ENCODE measurements at places on chromosomes 6 and 20. TPM values are rescaled to one million over a fixed set of nuclear protein-coding genes. Genes with fewer than 3 reads are reported as not detected.

GRCh38 chr20:62563561-62563960 is 78.7 kb upstream of the SLCO4A1 start:
- peaks cover 12% of the 10 kb centered on the region for H3K27me3 ChIP-seq
- DNase-seq = no peak
- no peaks in the 10 kb centered on the region for H3K4me1 ChIP-seq

- no peaks in the 10 kb centered on the region for H3K36me3 ChIP-seq
- no peaks in the 10 kb centered on the region for H3K27me3 ChIP-seq
- no peak overlapping the region for H3K4me3 ChIP-seq
- peaks cover 20% of the 10 kb centered on the region for H3K4me1 ChIP-seq
- no peak overlapping the region for H3K27ac ChIP-seq
- no peak for DNase-seq
These were observed 60.1 kb downstream of the SESN1 start for GRCh38 chr6:109034526-109034925.

- peaks cover 11% of the 10 kb centered on the region for H3K27me3 ChIP-seq
- H3K4me1 ChIP-seq = peaks cover 16% of the 10 kb centered on the region
- DNase-seq = no peak
- H3K27ac ChIP-seq = no peak overlapping the region
These were observed 14.8 kb downstream of the ADGRF4 start for GRCh38 chr6:47713200-47713599.

Gene TAGAP
- total RNA-seq = 41.6 TPM

Gene C6orf89
- 29.8 TPM for total RNA-seq

Measured in activated CD4-positive, alpha-beta memory T cell treated with anti-CD3 and anti-CD28 coated beads for 36 hours (primary cell).